BJ (cell line): ENCODE measurements at places on chromosomes 7 and 10.
A peak's percentile ranks its signal among the peaks of the same experiment; 100 is the strongest.

- DNase-seq = no peak
Measured at GRCh38 chr7:14158111-14158510, 168.6 kb upstream of the ETV1 start.

- DNase-seq = no peak
Measured at GRCh38 chr10:53579773-53580172, 807.2 kb upstream of the MBL2 start.

GRCh38 chr7:54995610-54996363 is 23.0 kb upstream of the EGFR start:
- peak; percentile 64 for DNase-seq

- DNase-seq = peak; percentile 47
Measured at GRCh38 chr7:55158541-55159382, 139.9 kb downstream of the EGFR start.

- DNase-seq = no peak
Measured at GRCh38 chr10:77299320-77299719, 338.3 kb downstream of the KCNMA1 start.

DNA sequence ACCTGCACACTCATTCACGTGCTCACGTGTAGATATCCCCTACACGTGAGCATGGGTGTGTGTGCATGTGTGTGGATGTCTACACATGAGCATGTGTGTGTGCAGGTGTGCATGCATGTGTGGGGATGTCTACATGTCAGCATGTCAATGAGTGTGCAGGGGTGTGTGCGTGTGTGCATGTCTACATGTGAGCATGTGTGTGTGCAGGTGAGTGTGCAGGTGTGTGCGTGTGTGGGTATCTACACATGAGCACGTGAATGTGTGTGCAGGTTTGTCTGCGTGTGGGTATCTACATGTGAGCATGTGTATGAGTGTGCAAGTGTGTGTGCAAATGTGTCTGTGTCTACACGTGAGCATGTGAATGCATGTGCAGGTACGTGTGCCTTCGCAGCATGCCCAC is 274.8 kb downstream of the PTPRN2 start:
- DNase-seq = no peak

DNA sequence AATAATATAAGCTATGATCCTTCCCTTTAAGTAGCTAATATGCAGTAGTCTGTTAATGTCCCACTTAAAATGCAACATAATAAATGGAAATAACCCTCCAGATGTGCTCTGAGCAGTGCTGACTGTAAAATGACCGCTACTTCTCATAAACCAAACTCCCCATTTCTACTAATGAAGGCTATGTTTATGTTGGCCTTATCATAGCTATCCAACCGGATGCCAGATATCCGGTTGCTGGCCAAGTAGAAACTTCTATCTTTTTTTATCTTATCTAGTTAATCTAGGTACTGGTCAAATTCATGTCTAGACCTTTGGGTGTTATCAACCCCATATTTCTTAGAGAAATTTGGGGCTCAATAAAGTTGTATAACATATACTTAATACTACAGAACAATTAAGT is 56.6 kb downstream of the CHRM2 start:
- no peak for DNase-seq

DNA sequence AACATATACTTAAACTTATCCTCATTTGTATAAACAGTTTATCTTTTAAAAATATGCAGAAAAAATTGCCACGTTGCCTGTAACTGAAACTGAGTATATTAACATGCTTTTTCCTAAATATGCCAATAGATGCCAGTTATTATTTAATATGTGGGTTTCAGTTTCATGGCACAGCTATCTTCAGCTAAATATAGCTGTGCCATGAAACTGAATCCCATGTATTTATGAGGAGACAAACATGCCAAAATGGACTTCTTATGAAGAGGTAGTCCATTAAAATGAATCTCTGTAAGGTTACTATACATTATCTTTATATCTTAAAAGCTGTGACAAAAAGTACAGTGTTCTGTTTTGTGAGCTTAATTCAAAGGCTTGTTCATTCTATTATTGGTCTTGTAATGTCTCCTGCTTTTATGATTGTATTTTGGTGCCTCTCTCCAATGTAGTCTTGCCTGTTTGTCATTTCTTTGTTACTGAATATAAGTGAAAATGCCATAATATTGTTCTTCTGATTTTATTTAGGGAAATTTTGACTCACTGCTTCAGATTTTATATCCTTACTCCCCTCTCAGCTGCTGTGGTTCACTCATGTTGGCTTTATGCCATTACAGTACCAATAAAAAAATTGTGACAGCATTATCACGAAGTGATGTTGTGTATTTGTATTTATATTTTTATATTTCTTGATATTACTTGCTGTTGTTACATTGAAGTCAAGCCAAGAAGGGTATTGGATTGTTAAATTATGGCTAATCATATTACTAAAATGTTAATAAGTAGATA is 34.3 kb upstream of the CACNA2D1 start:
- DNase-seq = no peak

GRCh38 chr10:113454341-113455061 is 98.4 kb upstream of the HABP2 start:
- DNase-seq = no peak

DNA sequence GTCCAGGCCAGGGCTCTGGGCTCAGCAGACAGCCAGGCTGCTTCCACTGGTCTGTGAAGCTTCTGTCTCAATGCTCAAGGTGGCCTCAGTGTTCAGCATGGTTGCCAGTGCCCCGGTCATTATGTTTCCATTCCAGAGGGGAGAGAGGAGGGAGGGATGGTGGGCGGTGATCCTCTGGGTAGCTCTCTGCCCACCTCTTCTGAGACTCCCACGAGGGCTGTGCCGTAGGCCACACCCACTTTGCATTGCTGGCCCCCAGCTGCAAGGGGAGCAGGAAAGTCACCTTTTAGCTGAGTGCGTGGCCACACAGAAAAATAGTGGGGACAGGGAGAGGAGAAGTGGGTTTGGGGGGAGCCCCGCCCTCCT is 42.5 kb downstream of the FOXK1 start:
- no peak for DNase-seq

DNA sequence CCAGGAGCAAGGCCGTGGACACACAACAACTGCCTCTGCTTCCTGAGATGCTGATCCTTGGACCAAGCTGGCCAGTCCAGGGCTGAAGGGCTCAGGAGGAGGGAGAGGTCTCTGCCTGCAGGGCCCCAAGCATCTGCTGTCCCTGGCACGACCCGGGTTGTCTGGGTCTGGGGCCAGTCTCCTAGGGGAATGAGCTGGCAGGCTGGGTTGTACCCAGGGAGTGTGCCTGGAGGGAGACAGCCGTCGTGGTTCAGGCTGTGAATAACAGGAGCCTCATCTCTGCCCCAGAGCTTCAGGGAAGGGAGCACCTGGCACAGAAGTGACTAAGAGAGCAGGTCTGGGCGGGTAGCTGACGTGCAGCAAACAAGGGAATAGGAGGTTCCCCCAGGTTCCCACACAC is 17.9 kb upstream of the SERPINE1 start:
- no peak for DNase-seq

DNA sequence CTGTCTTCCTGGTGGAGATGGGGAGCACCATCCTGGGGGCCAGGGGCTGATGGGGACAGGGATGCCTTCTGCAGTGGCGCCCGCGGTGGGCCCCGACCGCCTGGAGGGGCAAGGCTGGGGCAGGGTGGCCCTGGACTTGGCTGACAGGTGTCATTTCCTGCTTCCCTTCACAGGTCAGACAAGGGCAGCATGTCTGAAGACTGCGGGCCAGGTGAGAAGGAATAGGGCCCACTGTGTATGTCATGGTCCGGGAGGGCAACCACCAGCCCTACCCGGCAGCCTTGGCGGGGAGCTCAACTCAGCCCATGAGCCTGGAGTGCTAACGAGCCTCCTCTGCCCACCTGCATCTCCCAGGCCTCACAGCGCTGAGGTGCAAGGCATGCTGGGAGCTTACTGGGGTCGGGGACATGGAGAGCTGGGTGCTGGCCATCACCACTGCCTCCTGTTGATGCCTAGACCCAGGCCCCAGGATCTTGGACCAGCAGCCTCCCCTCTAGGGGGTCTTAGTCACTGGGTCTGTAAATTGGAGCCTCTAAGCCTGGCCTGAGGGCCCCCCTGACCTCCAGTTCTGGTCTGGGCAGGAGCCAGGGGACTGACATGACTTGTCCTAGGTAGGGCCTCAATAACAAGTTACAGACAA is 28.0 kb upstream of the SRRM3 start:
- DNase-seq = no peak
